ENCODE measurements at places on chromosomes 3 and 15.
A peak's percentile ranks its signal among the peaks of the same experiment; 100 is the strongest.

DNA sequence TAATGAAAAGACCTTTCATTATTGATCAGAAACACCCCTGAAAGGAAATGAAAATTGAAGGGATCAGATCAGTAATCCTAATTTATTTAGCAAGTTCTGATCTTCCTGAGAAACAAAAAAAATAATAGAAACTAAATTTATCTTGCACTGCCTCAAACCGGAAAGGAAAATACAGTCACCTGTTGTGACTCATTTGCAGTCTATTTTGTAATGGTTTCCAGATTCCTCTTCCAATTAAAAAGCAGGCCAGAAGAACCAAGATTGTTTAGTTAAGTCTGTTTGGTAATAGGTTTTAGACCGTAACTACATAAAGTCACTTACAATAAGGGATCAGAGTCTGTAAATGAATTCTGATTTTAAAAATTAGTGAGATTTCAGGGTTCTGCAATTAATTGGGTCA is 49.7 kb upstream of the ATOSA start:
- DNase-seq: peak; percentile 47

- DNase-seq: peak; percentile 57
Observed at GRCh38 chr3:190101320-190102011, 19.2 kb downstream of the P3H2 start.

- peak; percentile 64 for DNase-seq
Observed at GRCh38 chr15:35038626-35039451, 46.3 kb downstream of the NANOGP8 start.

DNA sequence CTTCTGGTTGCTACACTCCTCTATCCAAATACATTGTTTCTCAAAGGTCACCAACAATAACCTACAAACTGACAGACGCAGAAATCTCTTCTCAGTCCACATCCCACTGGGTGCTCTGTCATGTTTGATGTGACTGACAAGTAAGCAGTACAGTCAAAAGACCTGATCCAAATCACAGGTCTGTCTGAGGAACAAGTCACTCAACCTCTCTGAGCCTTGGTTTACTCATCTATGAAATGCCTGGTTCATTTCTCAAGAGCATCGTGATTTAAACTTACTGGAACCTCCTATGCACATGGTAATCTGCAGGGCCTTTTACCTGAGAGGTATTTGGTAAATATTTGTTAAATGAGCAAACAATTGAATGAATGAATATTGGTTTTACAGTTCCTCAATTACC is 5.5 kb downstream of the LRRC31 start:
- DNase-seq: no peak

Measured in fibroblast of pulmonary artery (primary cell).